ENCODE measurements at places on chromosomes 5 and 9.
A peak's percentile ranks its signal among the peaks of the same experiment; 100 is the strongest.

GRCh38 chr9:104802110-104802509 is 38.2 kb downstream of the NIPSNAP3B start:
- no peak for DNase-seq

DNA sequence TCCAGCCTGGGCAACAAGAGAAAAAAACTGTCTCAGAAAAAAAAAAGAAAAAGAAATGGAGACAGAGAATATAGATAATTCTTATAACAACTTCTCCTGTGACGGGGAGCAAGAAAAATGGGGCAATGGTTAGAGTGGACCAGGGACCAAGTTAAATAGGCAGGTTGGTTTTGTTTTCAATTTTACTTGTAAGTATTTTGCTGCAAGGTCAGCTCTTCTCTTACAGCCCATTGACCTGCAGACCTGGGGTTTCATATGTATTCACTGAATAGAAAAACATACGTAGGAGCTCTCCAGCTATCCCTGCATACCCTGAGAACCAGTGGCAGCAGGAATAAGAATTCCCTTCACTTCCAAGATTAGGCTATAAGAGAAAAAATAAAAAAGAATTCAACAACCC is 29.2 kb upstream of the IL13 start:
- DNase-seq = no peak

- no peak for DNase-seq
Measured at GRCh38 chr5:41625571-41625970, 115.2 kb upstream of the PLCXD3 start.

DNA sequence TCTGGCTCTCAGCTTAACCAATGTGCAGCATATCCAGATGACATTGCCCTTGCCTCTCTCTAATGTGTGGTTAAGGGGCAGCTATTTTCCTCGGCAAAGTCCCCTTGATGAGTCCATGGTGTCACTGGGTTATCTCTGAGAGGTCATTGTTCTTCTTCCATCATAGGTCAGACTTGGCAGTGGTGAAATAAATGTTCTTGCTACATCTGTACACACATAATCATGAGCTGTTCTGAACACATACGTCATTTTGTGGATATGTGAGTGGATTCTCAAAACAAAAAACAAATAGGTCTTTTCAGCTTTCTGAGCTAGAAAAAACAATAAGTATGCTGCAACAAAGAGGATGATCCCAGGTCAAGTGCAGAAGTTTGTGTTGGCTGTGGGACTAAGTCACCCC is 134.7 kb upstream of the PTPN3 start:
- no peak for DNase-seq

- DNase-seq = peak; percentile 16
Measured at GRCh38 chr5:89255845-89256463, 373.0 kb upstream of the MEF2C start.

- DNase-seq = no peak
Measured at GRCh38 chr5:90424245-90424644, 14.7 kb upstream of the CETN3 start.

- no peak for DNase-seq
Measured at GRCh38 chr9:4138180-4138579, 161.7 kb downstream of the GLIS3 start.

GRCh38 chr5:123119334-123119986 is 30.4 kb downstream of the PRDM6 start:
- DNase-seq = no peak

DNA sequence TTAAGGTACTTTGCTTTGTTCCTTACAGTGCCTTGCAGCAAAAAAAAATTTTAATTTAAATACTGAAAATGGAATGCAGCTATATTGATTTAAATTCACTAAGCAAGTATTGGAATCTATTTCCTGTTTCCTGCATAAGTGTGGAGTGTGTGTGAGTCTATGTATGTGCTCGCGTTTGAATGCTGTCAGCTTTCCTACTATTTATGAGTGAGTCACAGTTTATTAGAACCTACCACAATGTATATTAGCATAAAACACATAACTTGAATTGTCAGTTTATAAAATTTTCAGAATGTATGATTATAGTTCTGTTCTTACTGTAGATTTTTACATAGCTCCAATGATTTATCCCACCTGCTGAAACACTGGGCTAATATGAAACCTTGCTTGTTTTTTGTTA is 302.1 kb downstream of the NR2F1-AS1 start:
- DNase-seq = no peak

GRCh38 chr5:38423276-38424147 is 132.9 kb downstream of the LIFR start:
- no peak for DNase-seq

- no peak for DNase-seq
Measured at GRCh38 chr5:151250346-151251000, 2.5 kb upstream of the GM2A start.

DNA sequence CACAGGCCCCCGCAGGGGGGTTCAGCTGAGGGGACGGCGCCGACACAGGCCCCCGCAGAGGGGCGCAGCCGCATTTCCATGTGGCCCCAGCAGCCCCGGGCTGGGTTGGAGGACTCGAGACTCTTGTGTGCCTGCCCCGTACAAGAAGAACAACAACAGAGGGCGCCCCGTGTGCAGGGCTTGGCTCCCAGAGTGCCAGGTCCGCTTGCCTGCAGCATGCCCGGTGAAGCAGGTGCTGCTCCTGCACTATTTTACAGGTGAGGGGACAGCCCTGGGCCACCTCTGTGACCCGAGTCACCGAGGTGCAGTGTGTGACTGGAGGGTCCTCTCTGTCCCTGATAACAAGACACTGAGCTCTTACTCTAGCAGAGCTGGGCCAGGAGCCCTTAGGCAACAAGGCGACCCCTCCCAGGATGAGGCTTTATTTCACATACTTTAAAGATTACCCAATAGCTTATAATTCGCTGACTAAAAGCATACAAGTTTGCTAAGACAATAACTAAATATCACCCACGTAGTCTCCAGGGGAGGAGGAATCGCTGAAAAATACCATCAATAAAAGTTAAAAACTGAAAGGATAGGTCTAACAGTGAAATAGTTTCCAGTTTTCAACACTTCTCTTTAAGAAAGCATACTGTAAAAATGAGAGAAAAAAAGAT is 41.7 kb upstream of the SLC9A3 start:
- no peak for DNase-seq

GRCh38 chr5:36371366-36371765 is 69.7 kb upstream of the RANBP3L start:
- no peak for DNase-seq

GRCh38 chr9:36091026-36091953 is 45.2 kb upstream of the GLIPR2 start:
- DNase-seq = no peak

- DNase-seq = no peak
Measured at GRCh38 chr5:56246769-56247168, 13.6 kb upstream of the ANKRD55 start.
